ENCODE measurements at places on chromosomes 5 and 9. TPM values are rescaled to one million over a fixed set of nuclear protein-coding genes. Genes with fewer than 3 reads are reported as not detected.
A peak's percentile ranks its signal among the peaks of the same experiment; 100 is the strongest.

DNA sequence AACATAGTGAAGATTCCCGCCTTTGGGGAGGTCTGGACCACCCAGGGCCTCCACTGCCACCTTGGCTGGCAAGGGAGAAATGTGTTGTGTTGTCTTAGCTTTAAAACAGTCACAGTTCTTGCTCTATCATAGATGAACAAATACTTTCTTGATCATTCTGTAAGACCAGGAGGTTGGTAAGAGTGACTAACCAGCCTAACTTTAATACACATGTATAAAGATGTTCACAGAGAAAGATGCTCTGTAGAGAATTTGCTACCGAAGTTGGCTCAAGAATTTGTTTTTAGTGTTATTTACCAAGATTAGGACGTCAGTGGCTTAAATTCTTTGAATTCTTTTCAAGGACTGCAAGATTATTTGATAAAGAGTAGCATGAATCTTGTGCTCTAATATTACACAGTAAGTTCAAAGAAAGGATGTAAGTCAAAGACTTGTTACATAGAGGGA lies 28.4 kb downstream of the GLRX start:
- no peak overlapping the region for H3K27ac ChIP-seq
- DNase-seq = no peak
- H3K27me3 ChIP-seq = no peaks in the 10 kb centered on the region
- H3K4me3 ChIP-seq = no peak overlapping the region
- H3K36me3 ChIP-seq = no peaks in the 10 kb centered on the region

GRCh38 chr9:71767776-71768321 lies 464 bp downstream of the CEMIP2 start:
- peaks cover 67% of the 10 kb centered on the region for H3K4me1 ChIP-seq
- H3K4me3 ChIP-seq = peak overlapping the region; percentile 91
- no peaks in the 10 kb centered on the region for H3K27me3 ChIP-seq
- peak; percentile 34 for DNase-seq

DNA sequence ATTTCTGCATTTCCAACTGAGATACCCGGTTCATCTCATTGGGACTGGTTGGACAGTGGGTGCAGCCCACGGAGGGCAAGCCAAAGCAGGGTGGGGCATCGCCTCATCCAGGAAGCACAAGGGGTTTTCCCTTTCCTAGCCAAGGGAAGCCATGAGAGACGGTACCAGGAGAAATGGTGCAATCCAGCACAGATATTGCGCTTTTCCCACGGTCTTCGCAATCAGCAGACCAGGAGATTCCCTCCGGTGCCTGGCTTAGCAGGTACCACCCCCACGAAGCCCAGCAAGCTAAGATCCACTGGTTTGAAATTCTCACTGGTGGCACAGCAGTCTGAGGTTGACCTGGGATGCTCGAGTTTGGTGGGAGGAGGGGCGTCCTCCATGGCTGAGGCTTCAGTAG lies 527.0 kb downstream of the TLE1 start:
- H3K36me3 ChIP-seq = no peaks in the 10 kb centered on the region
- H3K27me3 ChIP-seq = no peaks in the 10 kb centered on the region
- no peak for DNase-seq
- no peak overlapping the region for H3K4me3 ChIP-seq
- no peak overlapping the region for H3K27ac ChIP-seq

- H3K27ac ChIP-seq = no peak overlapping the region
- H3K27me3 ChIP-seq = no peaks in the 10 kb centered on the region
These were observed 1280.2 kb upstream of the C9orf72 start for GRCh38 chr9:28853477-28853876.

GRCh38 chr9:80555782-80556325 lies 984.1 kb downstream of the TLE4 start:
- H3K36me3 ChIP-seq = no peaks in the 10 kb centered on the region
- H3K4me1 ChIP-seq = no peaks in the 10 kb centered on the region
- DNase-seq = no peak
- H3K4me3 ChIP-seq = no peak overlapping the region

DNA sequence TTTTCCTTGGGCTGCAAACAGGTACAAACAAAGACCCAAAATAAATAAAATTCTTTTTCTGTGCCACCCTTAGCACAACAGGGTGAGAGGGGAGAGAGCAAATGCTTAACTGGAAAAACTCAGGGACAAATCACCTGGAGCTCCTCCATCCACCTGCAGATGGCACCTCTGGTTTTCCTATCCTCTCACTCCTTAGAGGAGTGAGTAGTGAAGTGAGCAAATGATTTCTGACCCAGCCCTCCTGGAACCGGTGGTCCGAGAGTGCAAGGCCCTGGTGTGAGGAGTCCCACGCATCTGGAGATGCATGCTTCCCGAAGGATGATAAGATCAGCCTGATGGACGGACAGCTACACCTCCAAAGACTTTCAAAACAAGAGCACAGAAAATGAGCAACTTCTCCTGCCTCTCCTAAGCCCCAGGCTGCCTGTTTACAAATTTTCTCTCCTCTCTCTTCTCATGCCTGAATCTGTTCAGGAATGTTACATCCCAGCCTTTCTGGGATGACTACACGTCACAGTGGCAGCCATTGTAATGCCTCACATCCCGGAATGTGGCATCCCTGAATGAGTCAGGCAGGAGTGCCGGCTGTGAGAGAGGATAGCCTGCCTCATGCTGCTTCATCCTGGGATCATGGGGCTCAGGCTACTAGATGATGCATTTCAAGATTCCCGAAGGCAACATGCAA lies 86.4 kb downstream of the ADRB2 start:
- no peak overlapping the region for H3K4me3 ChIP-seq
- H3K27ac ChIP-seq = no peak overlapping the region
- DNase-seq = peak; percentile 43
- H3K27me3 ChIP-seq = no peaks in the 10 kb centered on the region

- H3K27me3 ChIP-seq = no peaks in the 10 kb centered on the region
- DNase-seq = no peak
- peaks cover 20% of the 10 kb centered on the region for H3K4me1 ChIP-seq
- no peak overlapping the region for H3K27ac ChIP-seq
- peaks cover 33% of the 10 kb centered on the region for H3K36me3 ChIP-seq
- H3K4me3 ChIP-seq = no peak overlapping the region
These were observed 39.4 kb downstream of the GALNT12 start for GRCh38 chr9:98846879-98847278.

DNA sequence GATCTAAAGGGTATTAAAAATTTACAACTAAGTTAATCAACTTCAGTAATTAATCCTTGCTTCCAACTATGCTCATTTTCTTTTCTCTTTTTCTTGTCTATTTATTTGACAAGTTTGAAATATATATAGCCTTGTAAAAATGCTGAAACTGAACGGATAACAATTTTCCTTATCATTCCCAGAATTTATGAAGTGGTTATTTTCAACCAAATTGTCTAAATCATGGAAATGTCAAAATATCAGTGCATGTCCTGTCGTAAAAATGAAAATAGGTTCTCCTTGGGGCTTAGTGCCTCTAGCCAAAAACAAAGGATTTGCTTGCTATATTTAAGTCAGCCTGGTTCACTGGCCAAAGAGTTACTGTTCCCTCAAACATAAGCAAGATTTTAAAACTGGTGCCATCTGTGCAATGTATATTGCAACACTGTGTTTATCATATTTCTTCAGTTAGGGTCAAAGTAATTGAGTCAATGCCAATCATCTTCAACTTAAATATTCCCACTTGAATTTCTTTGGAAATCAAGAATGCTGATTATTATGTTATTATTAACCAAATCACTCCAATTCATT lies 798.3 kb downstream of the MAT2B start:
- no peaks in the 10 kb centered on the region for H3K36me3 ChIP-seq
- H3K27ac ChIP-seq = no peak overlapping the region
- no peak for DNase-seq
- H3K4me1 ChIP-seq = no peaks in the 10 kb centered on the region

GRCh38 chr5:24497145-24497544 lies 147.6 kb downstream of the CDH10 start:
- H3K27me3 ChIP-seq = no peaks in the 10 kb centered on the region
- no peaks in the 10 kb centered on the region for H3K36me3 ChIP-seq
- H3K4me1 ChIP-seq = no peaks in the 10 kb centered on the region
- no peak overlapping the region for H3K4me3 ChIP-seq
- H3K27ac ChIP-seq = no peak overlapping the region

DNA sequence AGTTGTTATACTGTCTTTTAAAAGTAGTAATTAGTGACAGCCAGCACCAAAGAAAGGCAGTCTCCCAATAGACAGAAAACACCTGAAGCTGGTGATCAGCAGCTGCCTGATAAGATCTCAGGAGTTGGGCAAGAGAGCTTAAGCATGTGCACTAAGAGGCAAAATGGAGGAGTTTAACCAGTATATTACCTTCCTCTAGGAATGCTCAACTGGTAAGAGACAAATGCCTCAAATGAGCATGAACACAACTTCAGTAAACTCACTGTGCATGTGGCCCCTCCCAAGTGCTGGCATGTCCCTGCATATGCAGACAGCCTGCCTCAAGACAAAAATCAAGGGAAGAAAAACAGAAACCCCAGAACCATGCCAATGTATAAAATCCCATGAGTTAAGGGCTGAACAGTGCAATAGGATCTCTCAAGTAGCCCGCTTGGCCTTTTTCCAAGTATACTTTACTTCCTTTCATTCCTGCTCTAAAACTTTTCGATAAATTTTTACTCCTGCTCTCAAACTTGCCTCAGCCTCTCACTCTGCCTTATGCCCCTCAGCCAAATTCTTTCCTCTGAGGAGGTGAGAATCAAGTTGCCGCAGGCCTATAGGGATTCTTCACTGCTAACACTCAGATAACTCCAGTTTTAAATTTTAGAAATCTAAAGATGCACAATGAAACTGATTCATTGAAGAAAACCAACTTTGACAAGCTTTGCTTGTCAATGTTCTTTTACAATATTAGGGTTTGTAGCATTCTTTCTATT lies 724.8 kb upstream of the RIOK2 start:
- H3K27me3 ChIP-seq = no peaks in the 10 kb centered on the region

GRCh38 chr9:126151031-126151685 lies 175.5 kb upstream of the MVB12B start:
- H3K4me1 ChIP-seq = no peaks in the 10 kb centered on the region
- H3K27ac ChIP-seq = no peak overlapping the region
- no peaks in the 10 kb centered on the region for H3K36me3 ChIP-seq
- DNase-seq = peak; percentile 21
- H3K27me3 ChIP-seq = peaks cover 32% of the 10 kb centered on the region

- H3K4me1 ChIP-seq = no peaks in the 10 kb centered on the region
- H3K27ac ChIP-seq = no peak overlapping the region
- no peak for DNase-seq
- H3K36me3 ChIP-seq = no peaks in the 10 kb centered on the region
These were observed 509.7 kb upstream of the CLINT1 start for GRCh38 chr5:158368686-158369085.

DNA sequence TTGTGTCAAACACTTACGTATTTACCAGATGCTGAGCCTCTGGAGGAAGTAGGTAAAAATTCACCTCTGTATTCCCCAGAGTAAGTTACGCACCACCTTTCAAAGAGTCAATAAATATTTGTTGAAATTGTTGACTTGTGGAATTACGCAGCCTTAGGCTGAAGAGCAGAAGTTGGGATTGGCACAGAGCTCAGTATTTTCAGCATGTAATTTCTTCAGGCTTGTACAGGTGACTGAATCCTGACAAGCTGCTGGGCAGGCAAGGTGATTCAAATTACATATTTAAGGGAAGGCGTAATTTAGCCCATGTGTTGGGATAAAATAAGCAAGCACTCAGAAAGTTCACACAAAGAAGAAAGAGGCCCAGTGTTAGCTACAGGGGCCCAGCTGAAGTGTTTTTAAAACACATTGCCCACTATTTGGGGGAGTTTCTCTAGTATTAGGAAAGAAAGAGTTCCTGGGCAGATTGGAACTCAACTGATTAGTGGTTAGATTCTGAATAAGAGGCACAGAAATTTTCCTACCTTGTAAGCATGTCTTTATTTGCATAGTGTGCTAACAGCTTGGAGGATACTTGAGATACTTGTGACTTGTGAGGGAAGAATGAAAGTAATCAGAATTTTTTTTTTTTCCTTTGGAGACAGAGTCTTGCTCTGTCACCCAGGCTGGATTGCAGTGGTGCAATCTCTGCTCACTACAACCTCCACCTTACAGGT lies 165.3 kb upstream of the FBXL7 start:
- no peaks in the 10 kb centered on the region for H3K4me1 ChIP-seq
- DNase-seq = no peak
- no peak overlapping the region for H3K27ac ChIP-seq
- H3K4me3 ChIP-seq = no peak overlapping the region
- H3K36me3 ChIP-seq = no peaks in the 10 kb centered on the region

GRCh38 chr9:34465468-34465867 lies 6.9 kb downstream of the DNAI1 start:
- DNase-seq = no peak
- H3K27me3 ChIP-seq = no peaks in the 10 kb centered on the region
- H3K36me3 ChIP-seq = no peaks in the 10 kb centered on the region
- no peak overlapping the region for H3K4me3 ChIP-seq

- H3K4me1 ChIP-seq = peaks cover 40% of the 10 kb centered on the region
- no peak overlapping the region for H3K4me3 ChIP-seq
- H3K27me3 ChIP-seq = no peaks in the 10 kb centered on the region
- H3K36me3 ChIP-seq = no peaks in the 10 kb centered on the region
- DNase-seq = no peak
These were observed 46.5 kb upstream of the SYNPO start for GRCh38 chr5:150593996-150594395.

DNA sequence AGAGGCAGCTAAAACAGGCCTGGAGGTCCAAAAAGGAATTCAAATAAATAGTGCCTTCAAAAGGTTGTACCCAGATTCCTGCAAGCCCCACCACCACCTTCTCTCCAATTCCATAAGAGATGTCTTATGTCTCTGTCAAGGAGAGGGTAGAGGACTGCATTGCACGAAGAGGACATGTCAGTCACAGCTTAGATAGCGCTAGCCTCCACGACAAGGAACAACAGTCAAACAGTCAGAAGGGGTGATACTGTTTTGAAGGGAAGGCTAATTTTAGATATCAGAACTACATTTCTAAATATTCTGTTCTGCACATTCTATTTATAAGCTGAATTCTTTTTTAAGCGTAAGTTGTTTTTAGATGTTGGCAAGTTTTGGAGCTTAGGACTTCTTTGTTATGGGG lies 34.2 kb downstream of the PLAC8L1 start:
- DNase-seq = no peak
- H3K4me3 ChIP-seq = no peak overlapping the region
- no peaks in the 10 kb centered on the region for H3K4me1 ChIP-seq
- H3K27me3 ChIP-seq = no peaks in the 10 kb centered on the region
- H3K36me3 ChIP-seq = peaks cover 7% of the 10 kb centered on the region

- peaks cover 15% of the 10 kb centered on the region for H3K4me1 ChIP-seq
- no peaks in the 10 kb centered on the region for H3K27me3 ChIP-seq
- no peak overlapping the region for H3K4me3 ChIP-seq
- DNase-seq = no peak
These were observed 9.0 kb downstream of the MYMK start for GRCh38 chr9:133515615-133516255.

The SYK gene
- total RNA-seq = 2.2 TPM

The SLC36A3 gene
- total RNA-seq = not detected

The PCDHB10 gene
- total RNA-seq = 2.2 TPM

The CCNI2 gene
- total RNA-seq = 56.7 TPM

The CATSPER3 gene
- total RNA-seq = not detected

The PFN3 gene
- total RNA-seq = not detected

Data from stomach (tissue), 19 donors.